ENCODE measurements at places on chromosomes 11 and 22. TPM values are rescaled to one million over a fixed set of nuclear protein-coding genes. Genes with fewer than 3 reads are reported as not detected.

The MOGAT2 gene
- total RNA-seq = 0.25 TPM

The PKP3 gene
- 0.74 TPM for total RNA-seq

The MMP3 gene
- not detected for total RNA-seq

The CAT gene
- 40.8 TPM for total RNA-seq

The MFNG gene
- 1.5 TPM for total RNA-seq

The OSM gene
- 0.25 TPM for total RNA-seq

The TBC1D10A gene
- 9.3 TPM for total RNA-seq

All from temporal lobe (tissue), 4 donors.